ENCODE measurements at places on chromosomes 5 and 9.

GRCh38 chr5:79091064-79091463, 20.5 kb upstream of the BHMT start:
- DNase-seq = no peak

DNA sequence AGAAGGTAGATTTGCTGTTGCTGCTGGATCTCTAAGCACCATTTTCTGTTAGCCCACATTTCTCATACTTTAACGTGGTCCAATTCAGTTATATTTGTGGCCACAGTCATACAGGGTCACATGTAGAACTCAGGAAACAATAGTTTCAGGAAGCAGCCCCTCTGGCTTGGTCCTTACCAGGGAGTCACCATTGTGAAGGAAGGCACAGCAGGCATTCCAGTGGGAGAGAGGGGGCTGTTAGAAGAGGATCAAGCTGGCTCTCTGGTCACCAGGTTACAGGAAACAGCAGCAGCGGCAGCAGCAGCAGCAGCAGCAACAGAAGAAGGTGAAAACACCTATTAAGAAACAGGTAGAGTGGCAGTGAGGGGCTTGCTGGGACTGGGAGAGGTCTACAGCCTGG, 14.5 kb downstream of the C9orf43 start:
- DNase-seq = no peak

- DNase-seq = no peak
Observed at GRCh38 chr5:94159144-94159543, 417.7 kb upstream of the POU5F2 start.

DNA sequence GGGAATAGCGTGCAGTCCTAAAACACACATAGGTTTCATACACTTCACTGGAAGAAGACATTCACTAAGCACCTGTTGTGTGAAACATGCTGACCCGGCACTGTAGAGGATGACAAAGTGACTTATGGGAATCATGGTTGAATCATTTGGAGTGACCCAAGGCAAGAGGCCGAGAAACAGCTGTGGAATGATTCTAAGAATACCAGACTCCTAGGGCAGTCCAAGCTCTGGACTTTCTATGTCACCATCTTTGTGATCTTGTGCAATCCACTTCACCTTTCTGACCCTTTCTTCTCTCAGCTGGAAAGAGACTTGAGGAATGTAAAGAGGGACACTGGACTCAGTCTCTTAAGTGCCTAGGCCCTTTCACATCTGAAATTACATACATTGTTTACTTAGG, 13.1 kb downstream of the MSANTD3 start:
- DNase-seq = no peak

DNA sequence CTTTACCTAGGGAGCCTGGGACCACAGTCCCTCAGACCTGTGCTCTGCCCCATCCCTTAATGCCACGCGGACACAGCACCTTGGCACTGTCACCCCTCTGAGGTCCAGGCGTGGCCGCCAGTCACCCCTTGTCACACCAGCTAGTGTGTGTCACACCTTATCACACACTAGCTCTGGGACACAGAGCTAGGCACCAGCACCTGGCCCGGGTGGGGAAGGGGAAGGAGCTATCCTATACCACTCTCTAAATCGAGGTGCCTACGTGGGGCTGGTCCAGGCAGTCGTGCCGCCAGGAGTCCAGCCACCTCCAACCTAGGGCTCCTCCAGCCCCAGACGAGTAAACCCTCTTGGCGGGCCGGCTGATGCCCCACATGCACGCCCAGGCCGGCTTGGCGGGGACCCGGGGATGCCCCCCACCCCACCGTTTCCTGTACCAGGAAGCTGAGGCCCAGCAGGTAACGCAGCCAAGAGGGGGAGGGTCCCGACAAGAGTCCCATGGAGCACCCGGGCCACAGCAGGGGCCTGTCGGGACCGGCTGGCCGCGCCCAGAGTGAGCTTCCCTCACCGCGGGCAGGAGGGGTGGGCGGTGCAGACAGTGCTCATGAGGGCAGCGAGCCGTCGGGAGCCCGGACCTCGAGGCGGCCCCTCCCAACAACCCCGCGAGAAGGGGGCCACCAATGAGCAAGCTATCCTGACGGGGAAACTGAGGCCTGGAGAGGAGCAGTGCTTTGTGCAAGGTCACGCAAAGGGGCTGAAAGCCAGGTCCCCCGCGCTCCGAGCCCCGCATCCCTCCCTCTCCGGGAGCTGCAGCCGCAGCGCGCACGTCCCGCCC, 550 bp downstream of the CORO2A start:
- peak; percentile 43 for DNase-seq

DNA sequence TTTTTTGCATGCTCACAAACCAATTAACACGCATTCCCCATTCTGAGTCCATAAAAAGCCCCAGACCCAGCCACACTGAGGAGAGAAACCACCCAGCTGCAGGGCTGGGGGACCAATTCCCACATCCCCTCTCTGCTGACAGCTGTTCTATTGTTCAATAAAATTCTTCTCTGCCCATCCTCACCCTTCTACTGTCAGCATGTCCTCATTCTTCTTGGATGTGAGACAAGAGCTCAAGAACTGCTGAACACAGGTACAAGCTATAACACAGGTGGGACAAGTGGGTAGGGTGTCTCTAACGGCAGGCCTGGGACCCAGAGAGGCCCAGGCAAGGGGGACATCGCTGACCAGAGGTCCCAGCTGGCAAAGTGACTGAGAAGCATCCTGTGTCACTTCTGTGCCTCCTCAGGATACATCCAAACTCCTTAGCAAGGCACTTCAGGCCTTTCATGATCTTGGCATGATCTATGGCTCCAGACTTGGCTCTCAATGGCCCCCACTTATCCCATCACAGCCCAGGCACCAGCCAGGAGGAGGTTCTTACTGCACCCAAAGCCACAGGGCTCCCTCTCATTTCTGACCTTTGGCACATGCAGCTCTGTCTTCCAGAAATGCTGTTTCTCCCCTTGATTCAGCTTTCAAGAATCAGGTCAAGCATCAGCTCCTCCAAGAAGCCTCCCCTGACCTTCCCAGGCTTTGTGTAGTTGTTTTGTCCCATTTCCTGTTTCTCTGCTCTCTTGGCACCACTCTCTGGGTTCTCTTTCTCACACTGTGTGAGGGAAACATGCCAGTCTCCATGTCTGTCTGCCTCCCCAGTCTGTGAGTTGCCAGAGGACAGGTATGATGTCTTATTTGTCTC, 7.3 kb upstream of the ALDH1B1 start:
- DNase-seq = no peak

- no peak for DNase-seq
Observed at GRCh38 chr5:95285409-95285755, 488 bp upstream of the MCTP1 start.

DNA sequence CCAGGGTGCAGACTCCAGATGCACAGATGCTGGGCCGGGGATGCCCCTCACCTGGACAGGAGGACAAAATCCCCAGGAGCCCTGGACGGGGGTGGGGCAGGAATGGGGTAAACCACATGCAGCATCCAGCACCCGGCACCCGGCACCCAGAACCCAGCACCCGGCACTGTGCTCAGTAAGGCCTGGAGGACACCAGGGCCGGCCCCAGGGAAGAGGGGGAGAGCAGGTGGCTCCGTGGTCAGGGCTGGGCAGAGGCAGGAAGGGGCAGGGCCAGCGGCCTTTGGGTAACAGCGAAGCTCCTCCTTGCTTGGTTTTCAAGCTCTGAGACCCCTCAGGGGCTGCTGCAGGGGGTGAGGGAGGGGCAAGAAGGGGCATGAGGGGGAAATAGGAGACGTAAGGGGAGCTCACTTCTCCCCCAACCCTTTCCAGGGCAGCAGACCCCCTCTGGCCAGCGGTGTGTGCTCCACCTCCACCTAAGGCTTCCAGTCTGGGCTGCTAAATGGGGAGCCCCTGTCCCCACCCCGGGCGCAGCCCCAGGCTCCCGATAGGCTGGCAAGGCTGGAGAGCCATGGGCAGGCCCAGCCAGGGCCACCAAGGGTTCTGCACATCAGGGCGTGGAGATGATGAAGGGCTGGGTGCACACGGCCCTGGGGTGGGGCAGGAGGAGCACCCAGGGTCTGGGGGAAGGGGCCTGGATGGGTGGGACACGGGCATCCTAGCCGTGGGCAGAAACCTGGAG, 17.8 kb upstream of the SLC6A19 start:
- no peak for DNase-seq

DNA sequence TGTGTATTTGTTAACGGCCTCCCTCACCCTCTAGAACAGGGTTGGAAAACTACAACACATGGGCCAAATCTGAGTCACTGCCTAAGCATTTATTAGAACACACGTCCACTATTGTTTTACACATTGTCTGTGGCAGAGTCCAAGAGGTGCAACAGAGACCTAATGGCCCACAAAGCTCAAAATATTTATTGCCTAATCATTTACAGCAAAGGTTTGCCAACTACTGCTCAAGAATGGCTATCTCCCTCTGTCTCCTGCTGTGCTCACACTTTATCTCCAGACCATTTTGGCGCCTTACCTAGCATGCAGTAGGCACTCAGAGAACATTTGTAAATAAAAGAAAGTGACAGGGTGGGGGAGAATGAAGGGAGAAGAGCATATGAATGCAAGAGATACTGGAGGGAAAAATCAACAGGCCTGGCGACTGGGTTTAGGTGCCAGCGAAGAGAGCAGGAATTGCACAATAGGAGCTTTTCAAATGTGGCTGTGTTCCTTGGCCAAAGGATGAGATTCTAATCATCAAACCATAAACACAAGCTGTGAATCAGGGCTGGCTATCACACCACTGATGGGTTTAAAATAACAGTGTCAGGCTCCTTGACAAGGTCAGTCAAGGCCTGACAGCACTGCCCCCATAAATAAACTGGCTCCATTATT, 80.3 kb downstream of the EPB41L4A start:
- no peak for DNase-seq

- no peak for DNase-seq
Observed at GRCh38 chr5:169731221-169731620, 94.1 kb downstream of the DOCK2 start.

- DNase-seq = no peak
Observed at GRCh38 chr5:176895831-176896230, 3.3 kb downstream of the HK3 start.

DNA sequence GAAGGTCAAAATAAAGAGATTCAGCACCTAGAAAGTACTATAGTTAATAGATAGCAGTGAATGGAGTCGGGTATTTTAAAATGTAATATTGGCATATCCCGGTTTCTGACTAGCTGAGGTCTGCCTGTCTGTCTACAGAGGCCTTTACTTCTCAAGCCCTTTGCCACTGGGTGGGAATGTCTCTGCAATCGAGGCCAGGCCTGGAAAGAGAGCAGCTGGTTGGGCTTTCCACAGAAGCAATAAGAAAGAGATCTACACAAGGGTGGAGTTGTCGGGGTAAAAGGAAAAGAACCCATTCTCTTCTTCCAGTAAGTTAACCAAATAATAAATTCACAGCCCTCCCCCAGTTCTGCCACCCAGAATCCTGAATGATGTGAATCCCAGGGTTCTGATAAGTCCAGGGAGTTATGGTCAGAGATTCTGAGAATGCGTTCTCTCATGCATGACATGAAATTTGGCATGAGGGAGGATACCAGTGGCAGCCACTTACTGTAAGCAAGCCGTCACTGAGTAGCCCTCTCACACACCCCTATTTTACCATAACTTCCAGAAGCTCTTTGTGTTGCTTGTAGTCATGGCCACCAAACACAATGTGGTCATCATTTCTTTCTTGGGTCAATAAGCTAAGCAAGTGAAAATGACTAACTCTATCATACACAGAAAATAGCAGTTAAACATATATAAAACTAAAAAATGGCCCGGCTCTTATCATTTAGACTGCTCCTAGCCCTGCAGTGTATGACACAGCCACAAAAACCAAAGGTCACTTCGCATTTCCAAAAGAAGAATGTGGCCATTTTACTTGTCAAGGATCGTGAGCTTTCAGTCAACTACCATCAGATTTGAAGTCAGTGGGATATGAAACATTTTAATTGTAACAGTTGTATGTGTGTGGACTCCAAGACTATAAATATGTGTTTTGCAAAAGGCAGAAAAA, 185.0 kb downstream of the GLIS3 start:
- DNase-seq = no peak

DNA sequence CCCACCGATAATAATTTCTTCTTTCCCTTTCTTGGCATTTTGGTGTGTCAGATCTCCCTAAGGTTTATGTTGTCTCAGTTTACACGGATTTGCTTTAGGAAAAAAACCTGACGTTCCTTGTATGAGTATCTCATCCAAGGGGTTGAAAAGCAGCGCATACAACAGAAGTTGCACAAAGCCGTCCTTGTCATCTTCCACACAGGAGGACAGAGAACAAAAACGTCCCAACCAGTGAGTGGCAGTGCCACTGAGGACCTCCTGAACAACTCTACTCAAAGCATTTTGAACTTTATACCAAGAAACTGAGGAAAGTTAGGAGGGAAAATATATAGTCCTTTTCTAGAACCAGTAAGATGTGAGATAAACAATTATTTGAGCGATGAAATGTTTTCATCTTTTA, 547.0 kb downstream of the PDE4D start:
- no peak for DNase-seq

DNA sequence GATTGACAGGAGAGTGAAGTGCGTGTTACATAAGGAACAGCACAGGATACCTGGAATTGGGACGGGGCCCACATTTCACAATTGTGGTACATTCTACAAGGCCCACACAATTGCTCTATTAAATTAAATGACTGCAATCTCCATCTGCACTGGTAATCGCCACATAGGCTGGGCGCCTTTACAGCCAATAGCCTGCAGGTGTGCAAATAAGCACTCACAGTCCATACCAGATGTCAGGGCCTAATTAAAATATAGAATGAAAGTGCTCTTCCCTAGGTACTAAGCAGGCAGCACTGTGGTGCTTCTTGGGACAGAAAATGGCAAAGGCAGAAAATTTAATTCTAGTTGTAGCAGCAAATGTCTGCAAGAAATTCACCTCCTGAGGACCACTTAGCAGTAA, 82.7 kb downstream of the ATP10B start:
- no peak for DNase-seq

GRCh38 chr9:121662359-121662758, 10.9 kb downstream of the DAB2IP start:
- no peak for DNase-seq

- no peak for DNase-seq
Observed at GRCh38 chr5:31939151-31939550, 235.0 kb downstream of the GOLPH3 start.

DNA sequence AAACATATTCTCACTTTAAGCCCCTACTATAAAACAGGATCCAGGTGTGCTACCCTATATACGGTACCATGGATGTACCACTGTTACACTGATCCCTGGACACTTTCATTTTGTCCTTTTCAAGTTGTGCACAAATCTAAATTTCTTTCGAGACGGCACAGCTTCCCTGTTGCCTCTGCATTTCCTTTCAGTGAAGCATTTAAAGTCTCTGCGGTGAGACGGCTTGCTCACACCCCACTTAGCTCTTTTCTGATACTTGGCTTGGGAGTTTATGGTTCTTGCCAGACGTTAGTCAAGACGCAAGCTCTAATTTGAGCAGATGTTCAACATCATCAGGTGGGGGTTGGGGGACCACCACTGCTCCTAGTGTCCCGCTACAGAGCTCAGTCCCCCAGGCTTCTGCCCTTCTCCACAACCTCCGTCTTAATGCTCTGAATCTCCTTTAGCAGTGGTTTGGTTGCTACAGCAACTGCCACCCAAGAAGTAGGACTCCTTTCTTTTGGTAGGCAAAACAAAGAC, 15.8 kb downstream of the F2RL2 start:
- no peak for DNase-seq

Measured in CD4-positive, alpha-beta T cell treated with Interleukin-17A for 1 hour (primary cell).